Activated T-cell treated with anti-CD3 and anti-CD28 coated beads for 4 hours (primary cell): ENCODE measurements at places on chromosomes 12 and 14.

DNA sequence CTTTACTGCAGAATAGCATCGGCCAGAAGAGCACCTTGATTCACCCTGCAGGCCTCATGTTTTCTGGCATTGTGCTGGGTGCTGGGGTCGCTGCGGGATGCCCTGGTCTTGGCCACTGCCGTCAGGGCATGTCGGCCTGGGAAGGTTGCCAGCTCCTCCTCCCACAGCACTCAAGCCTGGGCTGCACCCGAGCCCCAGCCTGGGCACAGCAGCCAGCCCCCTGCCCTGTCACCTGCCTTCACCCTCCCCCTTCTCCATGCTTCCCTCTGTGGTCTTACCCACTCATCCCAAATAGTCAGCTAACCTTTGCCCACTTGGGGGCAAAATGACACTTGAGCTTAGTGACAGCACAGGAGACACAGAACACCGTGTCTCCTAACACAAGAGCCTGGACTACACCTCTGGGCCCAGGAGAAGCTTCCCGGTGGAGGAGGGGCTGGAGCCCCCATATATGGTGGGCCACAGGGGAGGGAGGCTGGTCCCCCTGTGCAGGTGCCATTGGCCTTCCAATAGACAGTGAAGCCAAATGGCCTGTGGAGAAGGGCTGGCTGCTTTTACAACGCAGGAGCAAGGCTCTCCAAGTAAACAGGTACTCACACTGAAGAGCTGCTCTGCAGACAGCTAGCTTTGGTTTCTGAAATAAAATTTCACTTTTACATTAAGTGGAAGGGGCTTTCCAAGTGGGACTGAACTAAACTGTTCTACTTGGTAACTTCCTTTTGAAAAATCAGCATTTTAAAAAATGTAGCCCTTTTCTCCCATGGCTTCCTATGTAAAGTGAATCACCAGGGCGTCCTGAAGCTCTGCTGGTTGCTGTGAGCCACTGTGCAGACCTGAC is 51.2 kb upstream of the AMN start:
- DNase-seq: no peak

- no peak for DNase-seq
These were observed 267.3 kb upstream of the SRRM4 start for GRCh38 chr12:118714051-118714460.

DNA sequence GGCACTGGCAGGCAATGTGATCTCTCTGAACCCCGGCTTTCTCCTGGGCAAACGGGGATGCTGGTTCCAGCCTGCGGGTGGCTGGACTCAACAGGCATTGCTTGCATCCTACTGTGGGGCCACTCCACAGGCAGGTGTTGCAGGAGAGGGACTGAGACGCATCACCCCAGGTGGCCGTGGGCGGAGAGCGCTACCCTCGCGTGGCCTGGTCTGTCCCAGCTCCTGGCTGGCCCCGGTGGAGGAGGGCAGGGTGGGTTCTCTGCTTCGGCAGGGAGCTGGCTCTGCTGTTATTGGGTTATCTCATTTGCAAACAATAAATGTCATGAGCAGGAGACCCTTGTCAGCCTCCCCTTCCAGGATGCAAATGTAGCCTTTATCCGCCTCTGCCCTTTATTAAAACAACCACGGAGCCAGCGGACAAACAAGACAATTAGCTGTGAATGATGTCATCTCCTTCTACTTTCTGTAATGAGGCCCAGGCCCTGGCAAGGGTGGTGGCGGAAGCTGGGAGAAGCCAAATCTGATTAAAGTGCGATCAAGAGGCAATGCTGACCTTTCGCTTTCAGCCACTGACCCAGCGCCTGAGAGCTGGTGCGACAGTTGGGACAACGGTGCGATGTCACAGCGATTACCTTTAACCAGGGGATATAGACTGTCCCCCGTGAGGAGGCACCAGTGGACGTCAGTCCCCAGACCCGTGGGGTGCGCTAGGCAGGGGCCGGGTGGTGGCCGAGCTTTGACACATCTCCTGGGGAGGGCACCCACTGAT is 161.8 kb downstream of the KIF26A start:
- no peak for DNase-seq

GRCh38 chr14:23447361-23448350 is 12.2 kb upstream of the MYH7 start:
- no peak for DNase-seq

- no peak for DNase-seq
These were observed 23.3 kb downstream of the CHST11 start for GRCh38 chr12:104480012-104480411.

GRCh38 chr12:66107451-66107915 is 23.1 kb downstream of the LLPH start:
- peak; percentile 52 for DNase-seq

DNA sequence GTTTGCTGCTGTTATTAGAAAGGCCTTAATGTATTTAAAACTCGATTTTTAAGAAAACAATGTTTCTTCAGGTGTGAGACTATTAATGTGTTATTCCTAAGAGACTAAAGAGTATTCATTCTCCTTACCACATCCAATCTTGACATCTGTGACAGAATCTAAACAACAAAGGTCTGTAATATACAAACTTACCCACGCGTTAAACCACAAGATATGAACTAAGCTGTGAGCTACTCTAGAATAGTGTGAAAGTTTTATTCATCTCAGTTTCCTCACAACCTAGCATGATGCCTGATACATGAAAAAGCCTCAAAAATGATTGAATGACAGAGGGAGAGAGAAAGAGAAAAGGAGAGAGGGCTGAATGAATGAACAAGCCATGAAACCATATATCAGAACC is 117.3 kb upstream of the COCH start:
- no peak for DNase-seq

GRCh38 chr12:65955452-65955851 is 131.2 kb downstream of the HMGA2 start:
- DNase-seq: no peak

- no peak for DNase-seq
These were observed 15.7 kb downstream of the RERG start for GRCh38 chr12:15205341-15206010.
